Stimulated activated CD8-positive, alpha-beta memory T cell treated with anti-CD3 and anti-CD28 coated beads, Interleukin-2, amount 100 ng/mL, for 1 hour (primary cell): ENCODE measurements at places on chromosomes 12 and 14.
A peak's percentile ranks its signal among the peaks of the same experiment; 100 is the strongest.

DNA sequence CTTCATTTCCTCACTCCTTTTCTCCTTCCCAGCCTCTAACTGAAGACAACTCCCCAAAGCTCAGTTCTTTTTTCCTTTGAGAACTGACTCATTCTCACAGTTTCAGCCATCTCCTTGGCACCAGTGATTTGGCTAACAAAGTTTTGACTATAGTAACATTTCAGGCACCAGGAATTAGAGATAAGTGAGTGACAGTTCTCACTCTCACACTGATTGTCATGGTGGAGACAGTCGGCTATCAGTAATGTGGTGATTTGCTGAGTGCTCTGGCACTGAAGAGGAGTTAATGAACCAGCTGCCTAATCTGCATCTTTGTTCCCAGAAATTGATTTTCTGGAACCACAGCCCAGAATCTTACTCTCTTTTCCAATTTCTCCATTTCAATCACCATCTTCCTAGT is 29.5 kb downstream of the HELB start:
- no peak for DNase-seq

- no peak for DNase-seq
Observed at GRCh38 chr12:96810477-96810876, 96.6 kb upstream of the NEDD1 start.

DNA sequence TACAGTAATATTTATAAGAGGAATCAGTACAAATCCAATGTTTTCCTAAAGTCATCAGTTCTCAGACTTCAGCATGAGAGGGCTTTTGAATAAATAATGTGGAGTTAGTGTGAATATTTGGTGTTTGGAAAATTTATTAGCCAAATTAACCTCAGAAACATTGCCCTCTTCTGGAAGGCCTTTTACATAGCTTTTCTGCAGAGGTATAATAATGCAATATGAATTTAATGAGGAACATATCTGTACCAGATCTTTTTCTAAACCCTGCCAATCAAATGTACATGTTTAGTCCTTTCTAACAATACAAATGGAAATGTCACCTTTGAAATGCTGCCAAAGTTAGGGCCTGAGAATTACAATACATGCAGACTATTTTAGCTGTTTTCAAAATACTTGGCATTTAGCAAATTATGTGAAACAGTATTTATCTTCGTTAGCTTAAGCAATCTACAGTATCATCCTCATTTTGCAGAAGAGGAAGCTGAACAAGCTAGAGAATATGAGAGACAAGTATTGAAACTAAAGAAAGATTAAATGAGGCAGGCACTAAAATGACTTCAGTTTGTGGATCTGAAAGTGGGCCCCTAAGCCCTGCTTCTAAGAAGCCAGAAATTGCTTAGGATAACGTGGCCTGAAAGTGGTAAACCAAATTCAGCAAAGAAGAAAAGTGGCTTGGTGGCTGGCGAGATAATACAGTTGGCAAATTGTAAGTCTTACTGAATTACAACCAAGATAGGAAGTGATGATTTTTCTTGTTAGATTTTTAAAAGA is 60.4 kb upstream of the MANSC4 start:
- DNase-seq: no peak

GRCh38 chr12:121038861-121039668 is at the start of gene OASL:
TSS of gene OASL (minus strand) at chr12:121039246. CDS start at chr12:121038971, 275 bp downstream.
- peak; percentile 34 for DNase-seq

DNA sequence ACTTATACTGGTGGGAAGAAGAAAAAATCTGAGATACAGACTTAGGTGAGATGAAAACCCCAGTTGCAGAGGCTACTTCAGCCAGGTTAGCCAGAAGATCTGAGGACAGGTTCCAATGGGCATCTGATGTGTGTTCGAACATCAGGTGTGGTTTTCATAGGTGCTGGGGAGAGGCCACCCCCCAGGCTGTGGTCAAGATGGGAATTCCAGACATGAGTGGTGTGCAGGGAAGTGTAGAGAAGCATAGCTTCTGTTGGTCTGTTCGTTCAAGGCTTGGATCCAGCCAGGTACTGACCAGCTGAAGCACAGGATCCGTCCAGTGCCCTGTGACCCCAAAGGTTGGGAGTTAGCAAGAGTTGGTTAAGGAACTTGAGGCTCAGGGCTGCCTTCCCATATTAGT is 85.5 kb downstream of the SSPN start:
- DNase-seq: no peak

DNA sequence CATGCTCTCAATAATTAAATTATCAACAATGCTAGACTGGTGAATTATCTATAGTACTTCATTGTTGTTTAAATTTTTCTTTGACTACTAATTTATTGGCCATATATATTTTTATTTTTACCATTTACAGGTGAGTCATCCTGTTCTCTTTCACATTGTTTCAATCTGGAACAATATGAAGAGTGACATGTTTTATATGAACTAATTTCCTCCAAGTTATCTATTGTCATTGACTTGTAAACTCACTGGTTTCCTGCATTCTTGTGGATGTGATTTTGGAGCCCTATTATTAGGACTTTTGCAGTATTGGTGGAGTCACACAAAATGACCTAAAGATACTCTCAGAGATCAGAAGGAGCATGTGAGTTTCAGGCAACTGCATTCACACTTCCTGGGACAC is 297.7 kb downstream of the AEBP2 start:
- no peak for DNase-seq

- DNase-seq: no peak
Observed at GRCh38 chr12:63836046-63836445, 8.5 kb upstream of the SRGAP1 start.

DNA sequence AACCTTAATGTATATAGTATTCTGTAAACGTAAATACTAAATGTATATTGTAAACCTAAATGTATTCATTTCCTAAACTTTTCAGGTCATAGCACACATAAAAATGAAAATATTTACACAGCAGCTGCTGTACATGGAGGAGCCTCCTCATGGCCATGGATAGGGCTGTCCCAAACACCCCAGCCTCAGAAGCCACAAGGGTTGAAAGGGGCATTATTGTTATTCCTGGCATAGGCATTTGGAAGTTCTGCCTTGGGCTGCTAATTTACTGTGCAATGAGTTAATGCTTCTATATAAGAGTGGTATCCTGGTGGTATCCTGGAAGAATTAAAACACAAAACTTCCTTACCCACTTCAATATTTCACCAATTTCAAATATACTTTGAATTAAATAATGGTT is 159.4 kb downstream of the SLC5A8 start:
- no peak for DNase-seq

- DNase-seq: no peak
Observed at GRCh38 chr12:2533036-2533435, 261.7 kb upstream of the FKBP4 start.

DNA sequence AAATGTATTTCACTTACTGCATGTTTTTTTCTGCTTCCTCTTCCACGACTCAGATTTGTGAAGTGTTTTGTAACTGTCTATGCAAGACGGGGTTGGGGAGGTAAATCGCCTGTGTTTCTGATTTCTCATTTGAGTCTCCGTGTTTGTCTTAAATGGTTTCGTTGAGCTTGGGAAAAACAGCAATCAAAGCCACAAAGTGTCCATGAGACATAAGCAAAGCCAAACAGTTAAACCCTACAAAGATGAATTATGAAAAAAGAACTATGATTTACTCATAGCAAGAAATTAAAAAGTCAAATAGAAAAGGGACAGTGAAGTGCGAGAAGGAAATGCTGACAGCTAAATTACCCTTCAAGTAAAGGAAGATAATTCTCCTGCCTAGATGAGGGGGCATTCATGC is 164.3 kb upstream of the TMPO start:
- DNase-seq: no peak

DNA sequence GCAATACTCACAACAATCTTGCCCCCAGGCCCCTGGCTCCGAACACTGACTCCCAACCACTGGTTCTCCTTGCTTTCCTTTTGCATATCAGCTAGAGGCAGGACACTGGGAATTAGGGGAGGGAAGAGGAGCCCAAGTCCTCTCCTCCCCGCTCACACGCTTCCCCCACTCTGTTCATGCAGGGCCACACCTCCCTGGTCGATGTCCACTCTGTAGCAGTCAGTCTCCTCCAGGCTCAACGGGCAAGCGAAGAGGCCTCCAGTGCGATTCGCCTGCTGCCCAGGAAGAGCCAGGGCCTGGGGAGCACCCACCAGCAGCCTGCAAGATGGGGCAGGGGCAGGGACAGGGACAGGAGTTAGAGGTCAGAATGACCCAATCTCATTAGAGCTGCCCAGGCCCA is 4.8 kb downstream of the ITGA7 start:
- no peak for DNase-seq

GRCh38 chr14:75976826-75977581 is 4.8 kb downstream of the TGFB3 start:
- DNase-seq: no peak

- DNase-seq: no peak
Observed at GRCh38 chr14:54854181-54854580, 48.4 kb downstream of the GCH1 start.

GRCh38 chr12:57803319-57803893 is 15.1 kb downstream of the AVIL start:
- no peak for DNase-seq

GRCh38 chr12:112862636-112863290 is 44.0 kb upstream of the OAS1 start:
- DNase-seq: no peak

DNA sequence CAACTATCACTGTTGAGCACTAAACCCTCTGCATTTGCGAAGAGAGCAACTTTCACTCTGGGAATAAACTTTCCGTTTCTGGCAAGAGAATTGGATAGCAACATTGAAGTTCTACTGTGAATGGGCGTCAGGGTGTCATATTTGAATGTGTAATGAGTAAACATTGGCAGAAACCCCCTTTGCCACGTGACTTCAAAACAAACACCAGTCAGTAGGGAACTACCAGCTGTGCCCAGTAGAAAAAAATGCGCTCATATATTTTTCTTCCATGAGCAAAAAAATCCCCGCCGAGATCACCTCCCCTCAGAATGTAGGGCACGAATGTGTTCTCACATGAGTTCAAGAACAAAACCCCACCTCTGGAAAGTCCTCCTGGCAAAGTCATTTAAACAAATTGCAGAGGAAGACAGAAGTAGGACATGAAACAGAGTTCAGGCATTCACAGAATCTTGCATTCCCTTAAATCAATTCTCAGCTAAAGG is 80.6 kb downstream of the BTG1 start:
- no peak for DNase-seq

GRCh38 chr14:89401761-89402160 is 15.3 kb downstream of the FOXN3 start:
- no peak for DNase-seq

DNA sequence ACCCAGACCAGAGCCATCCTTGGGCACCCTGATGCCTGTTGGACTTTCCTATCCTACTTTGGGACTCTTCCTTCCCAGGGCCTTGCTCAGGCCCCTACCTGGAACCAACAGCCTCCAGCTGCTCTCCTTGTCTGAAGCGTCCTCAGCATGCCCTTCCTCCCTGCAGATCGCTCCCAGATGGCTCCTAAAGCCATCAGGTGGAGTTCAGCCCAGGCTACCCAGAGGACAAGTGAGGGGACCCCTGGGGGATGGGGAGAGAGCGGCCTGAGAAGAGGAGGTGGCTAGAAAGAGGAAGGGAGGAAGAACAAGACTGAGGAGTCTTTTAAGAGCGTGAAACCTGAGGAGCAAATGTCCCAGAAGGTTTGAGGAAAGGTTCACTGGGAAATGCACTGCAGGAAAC is 236.6 kb downstream of the ZFP36L1 start:
- DNase-seq: no peak
